ENCODE measurements at places on chromosomes 2 and 18.

- DNase-seq = no peak
Measured at GRCh38 chr2:185373229-185373628, 365.4 kb upstream of the FSIP2 start.

GRCh38 chr2:98936353-98937351 is 627 bp upstream of the CRACDL start:
- DNase-seq = no peak

DNA sequence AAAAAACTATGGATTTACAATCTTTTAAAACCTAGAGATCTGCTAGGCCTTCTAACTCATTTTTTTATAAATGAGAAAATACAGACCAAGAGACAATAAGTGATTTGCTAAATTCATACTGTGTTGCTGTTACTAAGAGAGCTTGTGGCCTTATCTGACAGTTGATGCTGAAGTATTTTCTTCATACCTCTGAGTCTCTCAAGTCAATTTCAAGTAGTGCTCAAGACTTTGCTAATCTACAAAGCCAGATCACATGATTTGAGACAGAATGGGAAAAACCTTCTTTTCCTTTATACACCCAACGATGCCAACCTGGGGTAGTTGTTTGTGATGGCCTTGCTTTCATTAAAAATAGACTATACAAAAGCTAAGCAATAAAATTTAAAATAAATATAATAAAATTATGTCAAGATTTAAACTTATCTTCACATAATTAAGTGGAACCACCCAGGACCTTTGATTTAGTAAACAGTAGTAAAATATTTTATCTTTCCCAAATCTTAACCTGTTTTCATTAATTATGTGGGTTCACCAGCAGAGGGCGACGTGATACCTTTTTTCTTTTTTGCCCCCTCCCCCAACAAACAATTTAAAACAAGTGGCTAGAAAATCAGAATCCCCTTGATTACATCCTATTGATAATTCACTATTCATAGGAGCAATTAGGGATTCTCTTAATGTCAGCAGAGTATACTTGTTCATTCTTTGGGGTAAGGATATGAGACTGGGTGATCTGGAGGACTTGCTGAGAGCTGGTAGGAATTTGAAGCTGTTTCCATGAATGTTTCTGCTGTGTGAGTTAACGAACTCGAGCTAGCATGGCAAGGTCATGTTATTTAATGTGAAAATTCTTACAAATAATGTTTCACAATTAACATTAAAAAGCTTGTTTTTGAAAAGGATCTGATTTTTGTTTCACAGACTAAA is 49.6 kb upstream of the SLC5A7 start:
- no peak for DNase-seq

- peak; percentile 70 for DNase-seq
Measured at GRCh38 chr2:228446734-228447133, 265.2 kb upstream of the SPHKAP start.

DNA sequence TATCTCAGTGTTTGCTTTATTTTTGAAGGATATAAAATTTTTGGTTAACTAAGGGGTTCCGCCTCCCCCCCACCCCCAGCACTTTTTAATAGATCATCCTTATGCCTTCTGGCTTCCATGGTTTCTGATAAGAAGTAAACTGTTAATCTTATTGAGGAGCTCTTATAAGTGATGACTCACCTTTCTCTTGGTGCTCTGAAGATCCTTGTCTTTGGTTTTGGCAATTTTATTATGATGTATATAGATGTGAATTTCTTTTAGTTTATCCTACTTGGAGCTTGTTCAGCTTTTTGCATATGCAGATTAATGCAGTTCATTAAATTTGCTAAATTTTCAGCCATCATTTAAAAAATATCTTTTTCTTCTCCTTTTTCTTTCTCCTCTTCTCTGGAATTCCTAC is 91.7 kb upstream of the CTAGE1 start:
- no peak for DNase-seq

- no peak for DNase-seq
Measured at GRCh38 chr2:231545105-231545902, 15.1 kb upstream of the NMUR1 start.

GRCh38 chr2:98269274-98269673 is 77.0 kb upstream of the CNGA3 start:
- peak; percentile 36 for DNase-seq

- DNase-seq = no peak
Measured at GRCh38 chr2:15867194-15868171, 72.9 kb upstream of the MYCN start.

DNA sequence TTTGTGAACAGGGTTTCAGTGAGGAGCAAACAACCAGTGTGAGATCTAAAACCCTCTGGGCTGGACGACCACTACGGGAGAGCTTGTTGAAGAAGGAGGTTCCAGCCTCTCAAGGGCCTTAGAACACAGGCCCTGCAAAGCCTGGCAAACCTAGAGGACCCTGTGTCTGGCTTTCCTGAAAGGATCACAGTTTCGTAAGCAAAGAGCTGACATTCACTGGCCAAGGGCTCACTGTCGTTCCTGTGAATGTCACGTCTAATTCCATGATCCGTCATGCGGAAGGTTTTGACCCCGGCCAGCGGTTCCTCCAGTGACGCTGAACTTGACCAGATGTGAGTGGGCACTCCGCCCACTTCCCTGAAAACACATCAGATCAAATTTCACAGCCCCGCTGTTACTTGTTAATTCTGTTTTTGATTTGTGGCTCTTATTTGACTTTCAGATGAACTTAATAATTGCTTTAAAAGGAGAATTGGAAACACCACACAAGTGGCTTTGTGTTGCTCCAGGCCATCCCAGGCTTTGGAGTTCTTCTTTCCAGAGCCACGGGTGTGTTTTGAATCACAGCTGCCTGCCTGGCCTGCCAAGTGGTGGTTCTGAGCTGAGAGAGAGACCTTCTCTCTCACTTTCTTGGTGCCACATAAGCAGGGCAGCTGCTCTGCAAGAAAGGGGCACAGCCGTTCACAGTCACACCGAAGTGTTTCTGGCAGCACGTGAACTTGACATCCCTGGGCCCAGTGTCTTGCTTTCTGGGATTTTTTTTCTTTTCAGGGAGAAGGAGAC is 308.4 kb downstream of the NDUFA10 start:
- no peak for DNase-seq

GRCh38 chr2:151959238-151959637 is 131.0 kb upstream of the ARL5A start:
- DNase-seq = no peak

- no peak for DNase-seq
Measured at GRCh38 chr2:82478641-82479040, 1980.4 kb downstream of the SUCLG1 start.

GRCh38 chr18:64210401-64210949 is 61.6 kb upstream of the LINC00305 start:
- no peak for DNase-seq

GRCh38 chr2:214781226-214781625 is 28.3 kb downstream of the BARD1 start:
- no peak for DNase-seq

- DNase-seq = no peak
Measured at GRCh38 chr2:236638707-236639106, 69.1 kb downstream of the ACKR3 start.

GRCh38 chr2:107648781-107649404 is 177.8 kb upstream of the RGPD4 start:
- no peak for DNase-seq

DNA sequence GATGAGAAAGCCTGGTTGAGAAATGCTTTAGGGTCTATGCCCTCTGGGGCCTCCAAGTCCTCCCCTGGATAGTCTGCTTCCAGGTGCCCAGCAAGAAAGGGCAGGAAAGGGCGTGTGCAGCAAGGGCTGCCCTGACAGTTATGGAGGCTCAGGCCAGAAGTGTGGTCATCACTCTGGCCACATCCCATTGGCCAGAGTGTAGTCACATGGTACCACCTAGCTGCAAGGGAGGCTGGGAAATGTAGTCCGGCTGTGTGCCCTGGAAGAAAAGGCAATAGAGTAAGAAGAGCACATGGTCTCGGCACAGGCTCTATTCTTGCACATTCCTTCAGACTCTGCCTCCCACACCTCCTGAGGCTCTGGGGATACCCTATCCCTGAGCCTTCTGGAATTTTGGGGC is 35.7 kb downstream of the ODC1 start:
- peak; percentile 74 for DNase-seq

DNA sequence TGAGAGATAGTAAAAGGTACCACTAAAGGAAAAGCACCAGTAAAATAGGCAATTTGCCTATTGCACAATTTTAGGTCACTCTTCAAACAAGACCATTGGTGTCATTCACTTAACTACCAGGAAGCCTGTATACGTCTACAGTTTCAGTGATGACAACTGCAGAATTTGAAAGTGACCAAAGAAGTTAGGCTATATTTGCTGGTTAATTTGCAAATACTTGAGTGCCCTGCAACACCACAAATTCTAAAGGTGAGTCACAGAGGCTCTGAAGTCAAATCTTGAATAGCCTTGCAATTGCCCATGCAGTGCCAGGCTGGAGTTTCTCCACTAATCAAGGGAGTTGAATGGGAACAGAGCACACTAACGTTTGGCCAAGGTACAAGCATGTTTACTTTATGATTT is 128.7 kb upstream of the CCDC68 start:
- no peak for DNase-seq

GRCh38 chr2:222912117-222912516 is 51.3 kb downstream of the ACSL3 start:
- DNase-seq = no peak

GRCh38 chr2:233185963-233186362 is 65.5 kb upstream of the ATG16L1 start:
- DNase-seq = no peak

- DNase-seq = no peak
Measured at GRCh38 chr2:62992561-62992960, 58.1 kb upstream of the OTX1 start.

DNA sequence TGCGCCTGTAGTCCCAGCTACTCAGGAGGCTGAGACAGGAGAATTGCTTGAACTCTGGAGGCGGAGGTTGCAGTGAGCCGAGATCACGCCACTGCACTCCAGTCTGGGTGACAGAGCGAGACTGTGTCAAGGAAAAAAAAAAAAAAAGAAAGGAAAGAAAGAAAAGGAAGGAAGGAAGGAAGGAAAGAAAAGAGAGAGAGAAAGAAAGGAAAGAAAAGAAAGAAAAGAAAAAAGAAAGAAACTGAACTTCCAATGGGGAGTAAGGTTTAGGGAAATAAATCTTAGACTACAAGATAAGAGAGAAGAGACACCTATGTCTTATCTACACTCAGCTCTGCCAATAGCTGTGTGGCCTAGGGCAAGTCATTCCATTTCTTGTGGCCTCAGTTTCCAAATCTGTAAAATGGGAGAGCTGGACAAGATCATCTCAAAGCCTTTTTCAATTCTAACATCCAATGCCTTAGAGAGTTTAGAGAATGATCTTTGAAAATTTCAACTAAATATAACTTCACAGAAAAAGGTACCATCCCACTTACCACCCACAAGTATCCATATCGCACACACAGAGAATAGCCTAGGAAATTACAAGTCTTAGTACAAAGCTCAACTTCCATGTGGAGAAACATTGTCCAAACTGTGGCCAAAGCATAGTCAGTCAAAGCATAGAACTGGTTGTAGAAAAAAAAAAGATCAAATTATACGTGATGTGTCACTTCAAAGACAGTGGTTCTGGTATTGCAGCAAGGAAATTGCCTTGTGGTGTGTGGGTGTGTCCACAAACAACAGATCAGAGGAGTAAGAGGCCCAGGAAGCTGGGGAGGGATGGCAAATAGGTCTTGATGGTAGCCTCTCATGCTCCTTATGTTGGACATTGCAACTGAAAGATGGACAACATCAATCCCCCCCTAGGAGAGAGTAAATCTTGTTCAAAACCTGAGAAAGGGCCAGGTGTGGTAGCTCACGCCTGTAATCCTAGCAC is 42.4 kb downstream of the SLC14A2 start:
- no peak for DNase-seq

GRCh38 chr2:114550895-114551793 is 108.7 kb downstream of the DPP10 start:
- peak; percentile 33 for DNase-seq

DNA sequence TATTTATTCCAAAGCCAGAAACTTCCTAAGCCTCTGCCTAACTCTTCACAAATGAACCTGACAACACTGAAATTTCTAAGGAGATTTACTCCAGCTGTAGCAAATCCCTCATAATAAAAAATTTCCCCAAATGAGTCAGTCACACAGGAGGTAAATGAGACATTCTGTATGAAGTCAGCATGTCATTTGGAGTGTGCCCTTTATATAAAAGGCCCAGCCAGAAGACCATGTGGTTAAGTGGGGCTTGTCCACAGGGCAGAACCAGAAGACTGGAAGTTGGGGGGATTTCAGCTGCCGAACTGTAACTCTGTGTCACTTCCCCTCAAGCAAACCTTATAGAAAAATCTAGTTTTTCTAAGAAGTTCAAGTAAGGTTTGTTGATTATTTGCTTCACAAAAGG is 30.2 kb downstream of the NRP2 start:
- DNase-seq = no peak

DNA sequence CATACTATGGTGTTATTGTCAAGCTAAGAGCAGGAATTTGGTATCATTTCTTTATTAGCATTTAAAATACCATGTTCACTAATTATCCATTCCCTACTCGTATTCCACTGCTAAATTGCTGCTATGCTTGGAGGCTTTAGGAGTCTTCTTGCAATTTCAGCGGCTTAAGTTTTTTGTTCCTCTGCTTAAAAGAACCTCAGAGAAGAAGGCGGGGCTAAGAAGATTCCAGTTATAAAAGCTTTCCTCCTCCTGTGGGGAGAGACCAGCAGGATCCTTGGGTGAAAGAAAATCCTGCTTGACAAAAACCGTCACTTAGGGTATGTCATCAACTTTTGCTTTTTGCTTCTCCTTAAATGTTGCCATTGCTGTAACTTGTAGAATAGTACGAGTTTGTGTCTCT is at the start of gene TRPM8:
TRPM8 (plus strand) TSS at position 258 of the 400 bp plus-strand sequence. CDS start 9,165 bp downstream, outside the sequence.
- no peak for DNase-seq

DNA sequence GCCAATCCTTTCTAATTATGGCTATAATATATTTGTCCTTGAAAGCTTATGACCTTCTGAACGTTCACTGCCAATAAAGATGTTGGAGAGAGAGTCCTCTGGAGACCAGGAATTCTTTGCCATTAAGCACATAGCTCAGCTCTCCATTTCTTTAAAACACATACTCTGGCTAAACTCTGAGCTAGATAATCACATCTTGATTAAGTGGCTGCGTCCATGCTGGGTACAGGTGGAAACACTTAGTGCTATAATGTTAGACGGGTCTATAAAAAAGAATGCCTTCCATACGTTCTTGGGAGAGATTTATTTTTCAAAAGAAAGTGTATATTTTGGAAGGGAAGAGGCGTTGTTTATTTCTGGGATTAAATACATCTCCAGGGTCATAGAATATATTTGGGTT is 314.5 kb downstream of the LPIN1 start:
- no peak for DNase-seq

DNA sequence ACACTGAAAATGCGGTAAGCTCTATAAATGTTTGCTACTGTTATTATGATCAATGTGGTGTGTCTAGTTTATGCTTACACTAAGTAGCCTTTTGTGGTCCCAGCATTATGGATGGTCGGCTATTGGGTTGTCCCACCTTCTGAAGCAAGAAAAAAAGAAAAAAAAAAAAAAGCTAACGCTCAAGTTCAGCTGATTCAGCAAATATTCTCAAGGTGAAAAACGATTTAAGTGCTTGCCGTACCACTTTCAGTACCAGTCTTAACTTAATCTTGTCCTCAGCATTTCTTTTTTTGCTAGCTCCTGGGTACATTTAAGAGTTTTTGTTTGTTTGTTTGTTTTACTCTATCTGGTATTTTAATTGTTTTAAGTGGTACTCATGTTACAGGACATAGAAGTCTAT is 87.5 kb downstream of the MBD5 start:
- DNase-seq = no peak

- DNase-seq = no peak
Measured at GRCh38 chr2:152433791-152434190, 98.8 kb downstream of the FMNL2 start.

GRCh38 chr2:43341959-43342757 is 115.8 kb upstream of the ZFP36L2 start:
- no peak for DNase-seq

Data from cerebellar cortex (tissue), 1 donor.